Adrenal gland (tissue), 19 donors: ENCODE measurements at places on chromosomes 3 and 15.

- DNase-seq = peak; percentile 33
Observed at GRCh38 chr3:30473374-30474051, 132.9 kb upstream of the TGFBR2 start.

DNA sequence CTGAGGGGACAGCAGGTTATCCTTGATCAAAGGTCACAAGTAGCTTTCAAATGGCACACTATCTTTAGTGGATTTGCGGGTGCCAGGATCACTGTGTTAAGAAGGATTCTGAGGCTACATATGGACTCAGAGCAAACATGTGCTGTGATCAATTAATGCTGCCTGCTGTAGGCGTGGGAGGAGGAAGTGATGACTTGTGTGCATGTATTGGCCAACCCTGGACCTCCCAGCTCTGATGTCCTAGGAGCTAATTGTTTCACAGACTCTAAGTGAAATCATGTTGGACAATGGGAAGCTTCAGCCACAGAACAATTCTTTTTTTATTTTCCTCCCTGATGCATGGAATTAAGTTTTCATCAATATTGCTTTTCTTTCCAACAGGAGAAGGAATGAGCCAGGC, 24.4 kb downstream of the FAH start:
- no peak for DNase-seq

DNA sequence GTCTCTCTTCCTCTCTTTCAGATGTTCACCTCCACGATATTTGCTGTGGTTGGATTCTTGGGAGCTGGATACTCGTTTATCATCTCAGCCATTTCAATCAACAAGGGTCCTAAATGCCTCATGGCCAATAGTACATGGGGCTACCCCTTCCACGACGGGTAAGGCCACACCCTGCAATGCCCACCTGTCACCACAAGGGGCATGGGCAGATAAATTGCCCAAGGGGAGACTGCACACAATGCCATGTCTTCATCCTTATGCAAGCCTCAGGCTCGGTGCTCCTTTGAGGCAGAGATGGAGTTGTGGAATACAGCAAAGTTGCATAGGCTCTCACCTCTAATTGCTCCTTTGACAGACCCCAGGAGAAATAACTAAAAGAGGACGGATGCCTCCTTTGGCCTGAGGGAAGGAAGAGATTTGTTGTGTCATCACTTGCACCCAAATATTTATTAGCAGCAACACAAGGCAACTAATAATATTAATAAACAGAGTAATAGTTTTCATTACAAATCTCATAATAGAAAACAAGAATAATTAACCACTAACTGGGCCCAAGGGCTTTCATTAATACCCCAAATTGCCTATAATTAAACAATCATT, 13.2 kb downstream of the TM4SF4 start:
- DNase-seq = no peak

- peak; percentile 76 for DNase-seq
Observed at GRCh38 chr3:123618768-123619484, 34.1 kb upstream of the HACD2 start.

GRCh38 chr3:193506921-193507320, 47.8 kb downstream of the ATP13A4 start:
- no peak for DNase-seq

- no peak for DNase-seq
Observed at GRCh38 chr15:80744826-80745225, 34.3 kb upstream of the CEMIP start.

- no peak for DNase-seq
Observed at GRCh38 chr3:175655351-175655750, 796.2 kb downstream of the NAALADL2 start.

GRCh38 chr15:28114721-28115622, 15.9 kb upstream of the OCA2 start:
- DNase-seq = no peak

GRCh38 chr15:42591238-42591934, 16.0 kb downstream of the STARD9 start:
- no peak for DNase-seq

DNA sequence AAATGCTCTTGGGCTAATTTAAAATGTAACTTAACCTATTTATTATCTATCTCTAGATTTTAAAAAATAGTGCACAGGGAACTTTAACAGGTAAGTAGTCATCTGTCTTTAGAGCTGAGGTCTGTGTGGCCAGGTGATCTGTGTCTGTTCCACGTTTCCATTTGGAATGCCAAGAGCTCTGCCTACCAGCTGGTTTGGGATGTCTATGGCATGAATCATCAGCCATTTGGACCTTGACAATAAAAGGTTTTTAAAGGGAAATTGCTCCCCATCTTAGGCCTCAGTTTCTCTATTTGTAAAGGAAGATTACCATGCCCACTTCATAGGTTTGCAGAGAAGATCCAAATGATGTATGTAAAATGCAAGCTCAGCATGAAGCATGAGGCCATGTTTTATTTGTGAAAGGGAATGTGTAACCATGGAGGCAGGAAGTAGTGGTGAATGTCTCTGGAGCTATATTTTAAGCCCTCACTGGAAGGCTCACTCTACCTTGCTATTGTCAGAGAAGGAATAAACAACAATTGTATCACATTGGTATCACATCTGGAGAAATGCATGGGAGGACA, 548.1 kb upstream of the LMCD1 start:
- no peak for DNase-seq

- DNase-seq = no peak
Observed at GRCh38 chr15:57572468-57572867, 19.2 kb upstream of the MYZAP start.

GRCh38 chr15:71501344-71502076, 308.8 kb upstream of the NR2E3 start:
- DNase-seq = peak; percentile 77

GRCh38 chr3:147937341-147937740, 528.2 kb downstream of the ZIC1 start:
- no peak for DNase-seq

GRCh38 chr3:149832086-149832485, 19.1 kb downstream of the RNF13 start:
- no peak for DNase-seq

- DNase-seq = no peak
Observed at GRCh38 chr15:25786040-25786439, 77.1 kb downstream of the ATP10A start.

- no peak for DNase-seq
Observed at GRCh38 chr3:149999421-149999820, 28.7 kb upstream of the PFN2 start.

DNA sequence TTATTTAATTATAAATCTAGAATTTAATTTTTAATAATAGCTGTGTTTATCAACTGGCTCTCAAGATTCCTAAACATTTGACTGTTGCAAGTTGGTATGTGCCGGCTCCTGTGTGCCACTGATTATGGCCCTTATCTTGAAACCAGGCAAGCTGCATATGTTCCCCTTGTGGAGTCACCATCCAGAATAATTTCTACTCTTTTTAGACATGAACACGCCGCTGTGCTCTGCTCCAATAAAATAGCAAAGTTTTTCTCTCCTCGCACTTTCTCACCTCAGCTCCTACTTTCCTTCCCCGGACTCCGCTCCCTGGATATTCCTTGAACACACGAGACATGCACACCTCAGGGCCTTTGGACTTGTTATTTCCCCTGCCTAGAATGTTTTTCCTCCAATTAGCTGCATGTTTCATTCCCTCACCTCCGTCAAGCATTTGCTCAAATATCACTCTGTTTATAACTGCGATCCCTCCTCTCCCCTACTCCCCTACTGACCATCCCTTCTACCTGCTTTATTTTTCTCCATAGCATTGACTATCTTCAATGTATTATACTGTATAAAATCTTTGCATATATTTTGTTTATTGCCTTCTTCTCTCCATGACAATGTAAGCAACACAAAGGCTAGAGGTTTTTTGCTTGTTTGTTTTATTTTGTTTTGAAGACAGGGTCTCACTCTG, 26.1 kb upstream of the ERICH6 start:
- DNase-seq = no peak
